ENCODE measurements at places on chromosomes 11 and 22.

- no peak for DNase-seq
Observed at GRCh38 chr22:50236731-50237409, 8.0 kb downstream of the TUBGCP6 start.

GRCh38 chr11:85946221-85946620 lies 91.0 kb downstream of the CCDC83 start:
- no peak for DNase-seq

DNA sequence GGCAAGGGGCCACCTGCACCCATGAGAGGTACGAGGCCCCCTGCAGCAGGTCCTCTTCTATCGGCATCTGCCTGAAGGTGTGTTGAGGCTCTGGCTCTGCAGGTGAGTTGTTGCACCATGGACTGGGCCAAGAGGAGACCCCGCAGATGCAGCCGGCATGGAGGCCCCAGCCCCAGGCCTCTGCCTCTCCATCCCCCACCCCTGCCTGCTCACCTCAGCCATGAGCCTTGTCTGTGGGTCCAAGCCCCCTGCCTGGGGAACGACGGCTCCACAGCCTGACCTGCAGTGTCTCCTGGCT lies 1386.2 kb downstream of the BRD1 start:
- no peak for DNase-seq

DNA sequence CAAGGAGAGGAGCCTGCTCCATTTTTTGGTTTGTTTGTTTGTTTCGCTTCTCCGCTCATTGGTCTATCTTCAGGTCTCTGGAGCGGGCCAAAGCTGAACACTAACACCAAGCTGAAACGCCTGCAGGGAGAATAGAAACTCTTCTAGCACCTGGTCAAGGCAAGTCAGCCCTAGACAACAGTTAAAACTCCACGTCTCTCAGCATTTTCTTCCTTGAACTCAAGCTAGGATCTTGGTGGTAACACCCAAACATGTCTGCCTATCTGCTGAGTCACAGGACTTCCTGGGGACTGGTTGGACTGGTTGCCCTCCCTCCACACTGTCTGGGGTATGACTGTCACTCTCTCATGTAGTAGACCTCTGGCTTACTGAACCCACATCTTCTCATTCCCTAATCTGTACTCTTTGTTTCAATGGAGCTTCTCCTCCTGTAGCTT lies 23.9 kb upstream of the RBFOX2 start:
- DNase-seq: no peak

DNA sequence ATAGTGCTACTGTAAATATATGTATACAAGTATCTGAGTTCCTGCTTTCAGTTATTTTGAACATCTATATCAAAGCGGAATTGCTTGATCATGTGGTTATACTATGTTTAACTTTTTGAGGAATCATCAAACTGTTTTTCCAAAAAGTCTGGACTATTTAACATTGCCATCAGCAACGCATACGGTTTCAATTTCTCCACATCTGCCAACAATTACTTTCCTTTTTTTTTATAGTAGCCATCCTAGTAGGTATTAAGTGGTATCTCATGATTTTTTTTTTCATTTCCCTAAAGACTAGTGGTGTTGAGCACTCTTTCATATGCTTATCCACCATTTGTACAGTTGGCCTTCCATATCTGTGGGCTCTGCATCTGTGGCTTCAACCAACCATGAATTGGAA lies 1.3 kb upstream of the UBE4A start:
- no peak for DNase-seq

DNA sequence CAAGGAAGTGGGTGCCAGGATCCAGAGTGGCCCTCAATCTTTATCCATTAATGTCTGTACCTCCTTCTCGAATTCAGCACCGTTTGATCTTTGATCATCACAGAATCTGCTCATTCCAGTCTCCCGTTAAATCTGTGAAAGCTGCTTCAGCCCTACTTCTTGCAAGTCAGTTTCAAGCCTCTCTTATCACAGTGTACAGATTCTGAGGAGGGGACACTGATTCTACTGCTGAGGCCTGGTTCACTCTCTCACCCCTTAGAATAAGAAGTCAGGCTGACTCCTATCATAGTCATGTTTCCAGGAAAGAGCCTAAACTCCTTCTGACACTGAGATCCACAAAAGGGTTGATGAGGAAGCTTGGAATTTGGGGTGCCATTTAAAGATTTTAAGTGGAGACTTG lies 39.0 kb downstream of the MAML2 start:
- DNase-seq: no peak

DNA sequence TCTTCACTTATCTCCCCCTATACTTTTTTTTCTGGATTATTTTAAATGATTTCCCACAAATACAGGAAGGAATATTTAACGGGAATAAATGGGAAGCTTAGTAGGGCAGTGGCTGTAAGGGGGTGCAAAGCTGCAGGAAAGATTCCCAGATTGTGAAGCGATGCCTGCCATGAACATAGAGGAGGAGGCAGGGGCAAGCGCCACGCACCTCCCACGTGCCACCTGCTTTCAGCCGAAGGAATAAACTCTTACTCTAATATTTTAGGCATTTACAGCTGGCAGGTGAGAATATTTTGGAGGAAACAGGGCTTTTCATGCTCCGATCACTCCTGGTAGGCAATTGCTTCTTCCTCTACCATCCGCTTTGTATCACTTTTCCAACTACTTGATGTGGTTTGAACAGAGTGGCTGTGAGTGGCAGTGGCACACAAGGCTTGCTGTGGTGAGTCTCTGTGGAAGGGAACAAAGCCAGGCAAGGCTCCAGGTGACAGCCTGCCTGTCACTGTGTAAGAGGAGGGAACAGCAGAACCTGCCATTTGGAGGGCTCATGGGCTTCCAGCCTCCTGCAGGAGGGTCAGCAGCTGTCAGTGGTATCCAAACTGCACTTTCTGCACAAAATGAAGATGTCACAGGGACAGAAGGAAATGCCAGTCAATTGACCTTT lies 54.5 kb upstream of the PLET1 start:
- no peak for DNase-seq

- DNase-seq: no peak
Observed at GRCh38 chr11:88345949-88346348, 8.4 kb upstream of the CTSC start.

DNA sequence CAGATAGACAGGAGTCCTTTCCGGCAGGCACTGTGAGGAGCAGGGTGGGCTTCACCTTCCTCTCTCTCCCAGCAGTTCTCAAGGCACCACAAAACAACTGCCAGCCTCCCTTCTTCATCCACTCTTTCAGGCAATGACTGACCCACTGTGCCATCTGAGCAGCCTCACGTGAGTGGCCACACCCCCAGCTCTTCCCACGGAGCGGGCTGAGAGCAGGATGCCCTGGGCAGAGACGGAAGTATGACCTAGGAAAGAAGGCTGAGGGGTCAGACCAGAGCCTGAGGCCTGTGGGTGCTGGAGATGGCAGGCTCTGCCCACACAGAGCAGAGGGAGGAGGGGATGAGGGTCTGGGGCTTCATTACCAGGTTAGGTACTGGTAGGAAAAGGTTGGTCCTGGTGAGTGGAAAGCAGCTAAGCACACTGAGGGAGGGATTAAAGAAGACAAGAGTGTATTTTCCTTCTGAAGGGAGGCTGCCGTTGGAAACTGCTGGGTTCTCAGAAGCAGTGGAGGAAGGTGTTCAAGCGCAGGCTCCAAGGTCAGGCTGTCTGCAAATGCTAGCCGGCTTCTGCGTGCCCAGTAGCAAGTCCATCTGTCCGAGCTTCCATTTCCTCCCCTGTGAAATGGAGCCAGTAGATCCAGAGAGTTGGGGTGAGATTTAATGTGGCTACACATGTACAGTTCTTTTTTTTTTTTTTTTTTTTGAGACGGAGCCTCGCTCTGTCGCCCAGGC lies 4.6 kb downstream of the NLRP6 start:
- no peak for DNase-seq

DNA sequence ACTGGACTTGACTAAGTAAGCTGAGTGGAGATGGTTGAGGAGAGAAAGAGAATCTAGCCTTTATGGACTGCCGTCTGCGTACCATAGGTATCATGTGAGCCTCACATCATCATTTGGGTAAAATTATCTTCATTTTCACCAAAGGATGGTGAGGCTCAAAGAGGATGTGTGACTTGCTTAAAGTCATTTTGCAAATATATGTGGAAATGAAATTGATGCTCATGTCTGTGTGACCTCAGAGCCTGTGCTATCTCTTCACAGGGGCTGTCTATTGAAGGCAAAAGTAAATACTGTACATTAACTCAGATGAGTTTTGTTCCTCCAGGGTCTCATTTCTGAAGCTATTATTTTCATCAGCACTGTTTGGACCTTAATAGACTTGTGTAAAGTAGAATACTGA lies 83.3 kb upstream of the ALKBH3 start:
- no peak for DNase-seq

DNA sequence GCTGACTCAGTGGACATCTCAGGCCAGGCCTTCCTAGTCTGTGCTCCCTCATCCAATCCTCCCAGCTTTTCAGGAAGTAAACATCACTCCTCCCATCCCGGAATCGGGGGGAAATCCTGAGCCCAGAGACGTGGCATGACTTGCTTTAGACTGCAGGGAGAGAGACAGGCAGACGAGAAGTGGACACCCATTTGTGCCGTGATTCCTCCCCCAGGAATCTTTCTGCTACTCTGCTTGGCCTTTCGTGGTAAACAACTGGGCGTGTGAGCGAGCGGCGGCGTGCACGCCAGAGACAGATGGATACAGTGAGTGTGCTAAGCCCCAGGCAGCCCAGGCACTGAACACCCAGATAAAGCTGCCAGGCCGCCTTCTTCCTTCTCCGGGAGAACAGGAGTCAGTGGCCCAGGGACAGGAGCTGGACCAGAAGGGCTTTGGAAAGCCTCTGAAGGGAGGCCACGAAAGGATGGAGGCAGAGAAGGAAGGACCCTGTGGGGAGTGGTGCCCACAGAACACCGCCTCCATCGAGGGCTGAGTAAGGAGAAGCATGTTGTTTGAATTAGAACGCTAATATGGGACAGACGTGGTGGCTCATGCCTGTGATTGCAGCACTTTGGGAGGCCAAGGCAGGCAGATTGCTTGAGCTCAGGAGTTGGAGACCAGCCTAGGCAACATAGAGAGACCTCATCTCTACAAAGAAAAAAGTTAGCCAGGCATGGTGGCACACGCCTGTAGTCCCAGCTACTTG lies 53.0 kb upstream of the PRR5 start:
- DNase-seq: no peak

- DNase-seq: no peak
Observed at GRCh38 chr11:61694602-61694939, 14.4 kb downstream of the DAGLA start.

GRCh38 chr11:129998107-129998506 lies 4.5 kb downstream of the PRDM10 start:
- no peak for DNase-seq

GRCh38 chr11:61278001-61278470 lies 17.1 kb downstream of the VWCE start:
- no peak for DNase-seq

DNA sequence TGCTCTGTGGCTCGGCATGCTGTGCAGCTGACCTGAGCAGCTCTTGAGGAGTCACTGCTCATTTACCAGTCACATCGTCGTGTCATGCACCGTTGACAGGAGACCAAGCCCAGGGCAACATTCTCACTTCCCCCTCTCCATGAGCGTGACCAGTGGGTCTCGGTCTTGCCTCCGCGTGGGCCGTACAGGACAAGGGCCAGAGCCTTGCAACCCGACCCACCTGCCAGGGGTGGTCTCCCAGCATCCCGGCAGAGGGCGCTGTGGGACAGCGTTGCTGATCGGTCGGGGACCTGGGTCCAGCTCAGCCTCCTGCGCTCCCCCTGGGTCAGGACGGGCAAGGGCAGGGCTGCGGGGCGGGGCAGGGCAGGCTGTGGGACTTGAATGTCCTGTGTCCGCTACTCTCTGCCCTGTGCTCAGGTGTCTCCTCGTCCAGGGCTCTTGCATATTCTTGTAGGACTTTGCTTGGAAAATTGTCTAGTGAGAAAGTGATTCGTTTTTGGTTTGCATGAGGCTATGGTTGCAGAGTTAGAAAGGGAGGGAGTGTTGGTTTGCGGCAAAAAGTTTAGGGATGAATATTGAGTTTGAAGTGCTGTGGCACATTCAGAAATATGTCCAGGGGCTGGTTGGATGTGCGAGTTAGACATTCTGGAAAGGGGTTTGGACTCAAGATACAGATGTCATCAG lies 16.2 kb downstream of the EIF4G2 start:
- peak; percentile 27 for DNase-seq

- no peak for DNase-seq
Observed at GRCh38 chr11:79461666-79462645, 21.1 kb upstream of the TENM4 start.
